ENCODE measurements at places on chromosomes 13 and 19.

DNA sequence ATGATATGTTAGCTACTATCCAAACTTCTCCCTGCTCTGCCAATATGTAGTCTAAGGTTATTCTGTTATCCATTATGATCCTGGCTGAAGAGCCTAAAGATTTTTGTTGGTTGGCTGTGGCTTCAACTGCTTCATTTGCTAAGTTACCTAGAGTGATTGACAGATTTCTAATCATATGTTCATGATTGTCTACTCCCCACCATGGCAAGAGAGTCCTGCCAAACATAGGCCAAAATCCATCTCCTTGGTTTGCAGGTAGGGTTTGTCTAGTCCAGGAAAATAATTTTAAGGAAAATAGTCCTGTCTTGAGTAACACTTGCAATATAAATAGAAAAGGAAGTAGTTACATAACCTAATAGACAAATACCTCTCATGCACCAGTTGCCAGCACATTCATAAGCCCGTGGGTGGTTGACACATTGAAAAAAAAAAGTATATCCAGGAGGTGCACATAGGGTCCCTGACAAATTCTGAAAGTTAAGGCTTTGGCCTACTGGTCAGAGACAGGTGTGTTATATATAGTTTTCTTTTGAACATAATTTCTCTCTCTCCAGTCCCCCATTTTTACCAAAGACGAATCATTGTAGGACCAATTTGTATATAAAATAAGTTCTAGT, 5.4 kb upstream of the CBY2 start:
- no peak for DNase-seq

GRCh38 chr19:13861714-13862531, 15.0 kb upstream of the NANOS3 start:
- DNase-seq, result no peak

DNA sequence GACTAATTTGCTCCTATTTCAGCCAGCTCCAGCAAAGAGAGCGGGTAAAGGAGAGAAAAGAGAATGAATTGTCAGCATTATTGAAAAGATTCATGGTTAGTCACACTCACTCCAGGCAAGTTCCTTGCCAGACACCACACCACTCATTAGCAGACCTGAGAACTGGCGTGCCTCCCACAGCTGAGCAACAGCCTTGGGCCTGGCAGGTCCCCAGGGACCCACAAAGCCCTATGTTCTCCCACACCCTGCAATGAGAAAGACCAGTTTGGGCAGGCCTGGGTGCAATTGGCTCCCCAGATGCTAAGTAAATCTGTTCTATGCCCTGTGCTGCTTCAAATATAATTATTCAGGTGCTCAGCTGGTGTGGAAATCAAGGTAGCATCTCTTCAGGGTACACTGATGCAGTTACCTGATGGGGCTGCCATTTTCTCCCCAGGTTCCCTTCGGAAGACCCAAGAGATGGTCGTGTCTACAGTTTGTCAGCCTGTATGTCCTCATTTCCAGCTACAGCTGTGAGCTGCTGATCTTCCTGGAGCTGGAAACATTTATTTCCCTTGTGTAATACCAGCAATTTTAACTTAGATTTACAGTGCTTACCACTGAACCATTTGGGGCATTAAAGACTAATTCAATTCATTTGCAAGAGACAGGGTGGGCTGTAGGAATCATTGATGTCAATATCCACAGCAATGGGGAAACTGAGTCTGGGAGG, 405.0 kb downstream of the COG6 start:
- no peak for DNase-seq

GRCh38 chr13:75365724-75366173, 116.2 kb downstream of the TBC1D4 start:
- no peak for DNase-seq

- DNase-seq, result no peak
Measured at GRCh38 chr13:105783261-105783660, 752.2 kb downstream of the EFNB2 start.

GRCh38 chr19:37914908-37915307, 7.9 kb downstream of the SIPA1L3 start:
- no peak for DNase-seq

DNA sequence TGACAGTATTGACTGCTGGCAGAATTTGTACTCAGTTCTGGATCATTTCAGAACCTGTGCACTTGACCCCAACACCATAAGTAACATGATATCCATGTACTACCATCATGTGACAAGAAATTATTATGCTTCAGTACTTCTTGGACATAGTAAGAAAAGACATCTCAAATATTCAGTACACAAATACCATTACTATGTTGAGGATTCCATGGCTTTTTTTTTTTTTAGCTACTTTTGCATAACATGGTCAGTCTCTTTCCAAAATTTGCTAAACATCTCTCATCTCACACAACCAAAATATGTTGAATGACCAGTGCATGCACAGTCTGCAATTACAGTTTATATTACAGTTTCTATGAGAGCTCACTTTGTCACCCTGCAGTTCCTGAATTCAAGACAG, 85.3 kb downstream of the FLT1 start:
- no peak for DNase-seq

DNA sequence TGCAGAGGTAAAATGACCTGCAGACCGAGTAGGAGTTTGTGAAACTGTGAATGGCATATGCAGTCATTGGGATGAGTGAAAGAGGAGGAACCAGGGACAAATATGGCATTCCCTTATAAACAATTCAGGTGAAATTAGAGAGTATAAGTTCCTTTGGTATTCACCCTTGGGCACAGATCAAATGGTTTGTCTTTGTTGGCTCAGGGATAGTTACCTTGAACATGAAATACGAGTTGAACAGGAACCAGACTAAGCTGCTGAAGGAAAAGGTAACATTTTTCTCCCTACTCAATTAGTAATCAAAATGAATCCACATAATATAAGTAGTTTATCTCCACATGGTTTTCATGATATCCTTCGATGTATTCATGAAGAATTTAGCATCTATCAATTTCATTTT, 50.5 kb downstream of the SLITRK1 start:
- no peak for DNase-seq

GRCh38 chr19:15437355-15438123, 12.2 kb downstream of the WIZ start:
- no peak for DNase-seq

DNA sequence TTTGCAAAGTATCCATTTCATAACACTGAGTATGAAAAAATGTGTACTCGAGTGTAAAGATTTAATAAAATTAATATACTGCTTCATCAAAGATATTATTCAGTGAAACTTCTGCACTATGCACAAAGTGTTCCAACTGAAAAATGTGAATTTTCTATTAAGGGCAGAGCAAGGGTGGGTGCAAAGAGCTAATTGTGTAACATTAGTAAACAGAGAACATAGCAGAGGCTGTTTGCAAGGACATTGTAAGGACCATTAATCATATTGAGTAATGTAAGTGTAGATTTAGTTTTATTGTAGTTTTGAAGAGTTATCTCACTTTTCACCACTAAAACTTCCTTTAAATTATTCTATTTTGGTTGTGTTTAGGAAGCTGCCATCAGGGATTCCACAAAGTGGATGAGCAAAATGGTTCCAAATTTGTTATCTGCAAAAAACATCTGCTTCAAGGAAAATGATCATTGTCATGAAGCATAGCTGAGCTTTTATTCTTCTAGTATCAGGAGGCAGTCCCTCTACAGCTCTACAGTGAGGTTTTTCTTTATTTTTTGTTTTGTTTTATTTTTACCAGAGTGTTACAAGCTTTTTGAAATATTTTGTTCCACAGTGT, 1375.4 kb downstream of the SLITRK1 start:
- no peak for DNase-seq

GRCh38 chr19:7706188-7706954, 4.4 kb upstream of the FCER2 start:
- no peak for DNase-seq
